ENCODE measurements at places on chromosomes 12 and 14.

DNA sequence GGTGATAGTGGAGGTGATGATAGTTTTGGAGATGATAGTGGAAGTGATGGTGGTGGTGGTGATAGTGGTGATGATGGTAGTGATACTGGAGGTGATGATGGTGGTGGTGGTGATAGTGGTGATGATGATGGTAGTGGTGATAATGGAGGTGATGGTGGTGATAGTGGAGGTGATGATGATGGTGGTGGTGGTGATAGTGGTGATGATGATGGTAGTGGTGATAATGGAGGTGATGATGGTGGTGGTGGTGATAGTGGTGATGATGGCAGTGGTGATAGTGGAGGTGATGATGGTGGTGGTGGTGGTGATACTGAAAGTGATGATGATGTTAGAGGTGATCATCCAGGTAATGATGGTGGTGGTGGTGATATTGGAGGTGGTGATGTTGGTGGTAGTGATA is 570.0 kb upstream of the TMEM132C start:
- DNase-seq = no peak

DNA sequence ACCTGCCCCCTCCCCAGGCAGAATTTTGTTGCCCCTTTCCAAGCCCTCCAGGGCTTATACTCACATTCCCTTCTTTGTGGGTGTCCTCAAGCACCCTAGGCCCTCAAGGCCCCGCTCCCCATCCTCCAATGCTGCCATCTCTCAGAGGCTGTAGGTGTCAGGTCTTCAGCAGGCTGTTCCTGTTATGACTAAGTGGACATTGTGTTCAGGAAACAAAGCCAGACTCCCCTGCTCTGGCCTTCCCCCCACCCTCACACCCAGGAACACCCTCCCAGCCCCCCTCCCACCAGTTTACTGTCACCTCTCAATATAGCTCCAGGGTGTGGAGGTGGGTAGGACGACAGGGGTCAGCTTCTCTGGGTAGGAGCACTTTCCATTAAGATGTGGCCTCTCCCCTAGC is 1.4 kb upstream of the MYH6 start:
- no peak for DNase-seq

DNA sequence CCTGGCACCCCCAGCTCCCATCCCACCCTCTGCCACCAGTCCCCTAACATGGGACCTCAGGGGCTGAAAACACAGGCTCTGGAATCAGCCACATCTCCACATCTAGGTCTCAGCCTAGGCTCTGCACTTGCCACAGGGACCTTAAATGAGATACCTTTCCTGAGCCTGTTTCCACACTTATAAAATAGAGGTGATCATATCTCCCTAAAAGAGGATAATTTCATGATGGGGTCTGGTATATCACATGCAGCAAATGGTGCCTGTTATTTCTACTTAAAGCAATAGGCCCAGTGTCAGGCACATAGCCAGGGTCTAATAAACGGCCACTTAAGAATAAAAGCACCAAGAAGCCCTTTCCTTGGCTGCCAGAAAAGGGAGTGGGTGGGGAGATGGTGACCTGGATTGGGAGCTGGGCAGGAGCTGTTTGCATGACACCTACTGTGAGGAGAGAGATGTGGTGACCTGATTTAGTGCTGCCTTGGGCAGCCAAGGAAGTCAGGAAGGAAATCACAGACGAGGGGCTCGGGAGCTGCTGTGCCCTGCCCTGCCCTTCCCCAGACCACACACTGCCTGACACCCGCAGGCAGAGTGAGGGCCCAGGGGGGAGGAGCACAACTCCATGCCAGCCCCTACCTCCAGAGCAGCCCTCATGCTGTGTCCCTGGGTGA is 71.2 kb downstream of the IRF2BPL start:
- no peak for DNase-seq

GRCh38 chr14:43540948-43541347 is 966.1 kb downstream of the FSCB start:
- DNase-seq = no peak

GRCh38 chr14:106879241-106879640 is 1352.9 kb downstream of the TMEM121 start:
- DNase-seq = no peak

Data from chondrocyte (in vitro differentiated cells).